ENCODE measurements at places on chromosomes 13 and 19.

GRCh38 chr13:64755961-64756360 is 2474.2 kb downstream of the PCDH9 start:
- DNase-seq: no peak

DNA sequence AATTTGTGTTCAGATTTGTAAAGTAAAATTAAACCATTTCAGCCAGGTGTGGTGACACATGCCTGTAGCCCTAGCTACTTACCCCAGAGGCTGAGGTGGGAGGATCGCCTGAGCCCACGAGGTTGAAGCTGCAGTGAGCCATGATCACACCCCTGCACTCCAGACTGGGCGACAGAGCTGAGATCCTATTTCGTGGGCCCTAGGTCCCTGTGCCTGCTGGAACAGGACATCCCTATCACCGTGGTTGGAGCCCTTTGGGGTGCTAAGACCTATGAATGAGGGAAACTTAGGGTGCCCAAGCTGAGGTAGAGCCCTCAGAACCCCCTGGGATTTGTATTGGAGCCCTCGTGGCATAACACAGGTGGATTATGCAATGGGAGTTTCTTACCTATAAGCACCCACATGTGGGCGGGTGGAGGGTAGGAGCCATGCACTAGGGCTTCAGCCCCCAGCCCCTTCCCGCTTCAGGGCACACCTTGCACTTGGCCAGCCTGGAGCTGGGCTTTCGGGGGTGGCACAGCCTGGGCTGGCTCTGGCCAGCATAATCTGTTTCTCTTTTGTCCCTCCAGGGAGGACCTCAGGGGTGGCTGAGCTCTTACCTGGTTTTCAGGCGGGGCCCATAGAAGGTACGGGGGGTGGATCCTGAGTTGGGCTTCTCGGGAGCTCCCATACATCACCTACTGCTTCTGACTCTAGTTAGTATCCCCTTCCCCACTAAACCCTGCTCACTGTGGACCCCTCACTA is 7.2 kb upstream of the USF2 start:
- DNase-seq: no peak

DNA sequence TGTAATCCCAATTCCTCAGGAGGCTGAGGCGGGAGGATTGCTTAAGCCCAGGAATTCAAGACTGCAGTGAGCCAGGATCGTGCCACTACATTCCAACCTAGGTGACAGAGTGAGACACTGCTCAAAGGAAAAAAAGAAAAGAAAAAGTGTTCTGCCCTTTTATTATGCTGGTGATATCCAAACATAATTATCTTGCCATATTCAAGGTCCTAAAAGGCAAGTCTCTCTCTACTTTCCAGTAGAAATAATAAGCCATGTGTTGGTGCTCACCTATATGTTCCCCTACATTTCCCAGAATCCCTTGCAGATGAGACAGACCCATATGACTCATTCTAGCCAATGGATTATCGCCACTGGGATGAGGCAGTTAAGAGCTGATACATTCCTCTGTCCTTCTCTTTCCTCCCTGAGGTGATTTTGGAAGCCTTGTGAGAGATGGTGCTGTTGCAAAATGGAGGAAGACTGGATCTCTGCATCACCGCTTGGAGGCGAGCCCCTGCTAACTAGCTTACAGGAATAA is 58.3 kb upstream of the MRI1 start:
- no peak for DNase-seq

DNA sequence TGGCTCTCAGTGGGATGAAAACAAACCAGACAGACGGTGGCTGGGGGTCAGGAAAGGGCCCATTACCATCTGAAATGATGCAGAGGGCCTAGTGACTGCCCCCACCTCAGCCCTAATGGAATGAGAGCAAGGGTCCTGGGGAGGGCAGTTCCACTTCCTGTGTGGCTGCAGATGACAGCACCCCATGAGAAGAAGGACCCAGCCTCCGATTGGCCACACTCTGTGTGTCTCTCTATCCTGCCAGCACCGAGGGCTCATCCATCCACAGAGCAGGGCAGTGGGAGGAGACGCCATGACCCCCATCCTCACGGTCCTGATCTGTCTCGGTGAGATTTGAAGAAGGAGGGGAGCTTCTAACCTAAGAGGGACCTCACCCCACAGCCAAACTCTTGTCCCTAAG is 498 bp downstream of the LILRB1 start:
- DNase-seq: no peak

DNA sequence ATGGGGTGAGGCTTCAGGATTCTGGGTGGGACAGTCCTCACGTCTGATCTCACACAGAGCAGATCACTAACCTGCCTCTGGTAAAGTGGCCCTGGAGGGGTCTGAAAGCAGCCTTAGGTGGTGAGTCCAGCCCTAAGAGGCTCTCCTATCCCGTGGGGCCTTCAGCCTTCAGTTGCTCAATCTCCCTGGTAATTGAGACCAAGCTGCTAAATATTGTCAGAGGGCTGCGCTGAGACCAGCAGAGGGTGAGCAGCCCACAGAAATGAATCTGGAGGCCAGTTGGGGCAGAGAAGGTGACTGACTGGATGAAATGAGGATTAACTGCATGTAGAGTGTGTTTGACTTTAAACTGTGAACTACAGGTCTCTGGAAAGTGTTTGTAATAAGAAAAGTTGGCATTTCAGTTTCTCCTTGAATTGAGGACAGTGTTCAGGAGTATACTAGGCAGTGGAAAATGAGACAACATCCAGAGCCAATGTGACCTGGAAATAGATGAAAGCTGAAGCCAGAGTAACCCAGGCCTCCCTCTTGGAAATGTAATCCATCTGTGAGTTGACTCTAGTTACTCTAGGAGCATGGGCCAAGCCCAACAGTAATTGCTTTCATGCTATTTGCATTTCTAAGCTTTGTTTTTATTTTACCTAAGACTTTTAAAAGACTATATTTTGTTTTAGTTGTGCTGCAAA is 14.3 kb upstream of the HSPH1 start:
- DNase-seq: no peak

- no peak for DNase-seq
Measured at GRCh38 chr19:2132731-2133490, 18.5 kb downstream of the AP3D1 start.

DNA sequence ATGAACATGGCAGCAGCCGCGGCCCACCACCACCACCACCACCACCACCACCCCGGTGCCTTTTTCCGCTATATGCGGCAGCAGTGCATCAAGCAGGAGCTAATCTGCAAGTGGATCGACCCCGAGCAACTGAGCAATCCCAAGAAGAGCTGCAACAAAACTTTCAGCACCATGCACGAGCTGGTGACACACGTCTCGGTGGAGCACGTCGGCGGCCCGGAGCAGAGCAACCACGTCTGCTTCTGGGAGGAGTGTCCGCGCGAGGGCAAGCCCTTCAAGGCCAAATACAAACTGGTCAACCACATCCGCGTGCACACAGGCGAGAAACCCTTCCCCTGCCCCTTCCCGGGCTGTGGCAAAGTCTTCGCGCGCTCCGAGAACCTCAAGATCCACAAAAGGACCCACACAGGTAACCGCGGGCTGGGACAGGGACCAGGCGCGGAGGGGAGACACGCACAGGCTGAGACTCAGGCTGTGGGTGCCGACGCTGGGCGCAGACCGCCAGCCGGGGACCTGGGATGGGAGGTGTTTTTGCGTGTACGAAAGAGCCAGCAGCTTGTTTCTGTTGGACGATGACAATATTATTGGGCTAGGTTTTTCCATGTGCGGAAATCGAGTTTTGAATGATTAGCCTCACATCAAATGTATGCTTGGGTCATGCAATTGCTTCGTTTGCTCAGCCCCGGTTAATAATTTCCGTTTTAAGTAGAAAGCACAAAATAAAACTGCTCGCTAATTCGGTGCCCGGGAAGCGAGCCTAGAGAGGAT is 1.3 kb downstream of the ZIC2 start:
- DNase-seq: no peak

DNA sequence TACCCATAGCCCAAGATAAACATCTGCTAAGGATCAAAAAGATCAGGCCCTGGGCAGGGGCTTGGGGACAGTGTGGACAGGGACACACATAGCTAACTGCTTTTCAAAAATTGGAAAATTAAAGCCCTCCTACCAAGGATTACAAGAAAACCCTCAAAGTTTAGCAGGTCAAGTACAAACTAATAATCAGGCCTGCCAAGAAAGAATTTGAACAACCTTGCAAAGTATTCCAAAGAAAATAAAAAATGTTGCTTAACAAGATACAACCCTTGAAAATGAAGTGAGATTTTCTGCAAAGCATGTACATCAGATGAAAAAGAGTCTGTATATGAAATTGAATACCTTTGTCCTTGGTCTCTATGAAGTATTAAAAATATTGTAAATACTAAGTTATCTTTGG is 67.3 kb downstream of the KLF12 start:
- no peak for DNase-seq

GRCh38 chr19:27672309-27673047 is 1540.5 kb downstream of the UQCRFS1 start:
- no peak for DNase-seq

DNA sequence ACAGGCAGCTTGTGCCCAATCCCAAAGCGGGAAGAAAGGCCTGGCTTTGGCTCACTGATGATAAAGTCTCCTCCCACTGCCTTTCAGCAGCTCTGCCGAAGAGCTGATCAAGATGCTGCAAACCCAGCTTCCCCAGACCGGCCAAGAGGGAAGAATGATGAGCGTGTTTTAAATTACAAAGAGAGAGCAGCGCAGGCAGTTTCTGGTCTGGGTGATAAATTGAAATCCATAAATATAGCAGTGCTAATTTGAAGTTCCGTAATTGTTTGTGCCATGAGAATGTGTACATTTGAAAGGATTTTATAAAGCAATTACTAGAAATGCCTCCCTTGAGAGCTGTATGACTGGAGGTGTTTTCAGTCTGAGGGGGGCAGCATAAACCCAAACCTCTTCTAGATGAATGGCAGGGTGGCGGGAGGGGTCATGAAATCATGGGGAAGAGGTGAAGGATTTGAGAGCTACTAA is 171.8 kb downstream of the STK24 start:
- DNase-seq: no peak

GRCh38 chr13:111161601-111162600 is 46.8 kb downstream of the ARHGEF7 start:
- DNase-seq: no peak

- no peak for DNase-seq
Measured at GRCh38 chr13:29937841-29938240, 87.4 kb upstream of the UBL3 start.

- DNase-seq: no peak
Measured at GRCh38 chr19:2974342-2975041, 2.9 kb upstream of the TLE6 start.

GRCh38 chr19:1540365-1540925 is 16.6 kb downstream of the PLK5 start:
- DNase-seq: no peak

- no peak for DNase-seq
Measured at GRCh38 chr19:2711172-2711874, 8.8 kb upstream of the GNG7 start.

GRCh38 chr13:74289861-74290773 is 155.9 kb upstream of the KLF12 start:
- DNase-seq: no peak

DNA sequence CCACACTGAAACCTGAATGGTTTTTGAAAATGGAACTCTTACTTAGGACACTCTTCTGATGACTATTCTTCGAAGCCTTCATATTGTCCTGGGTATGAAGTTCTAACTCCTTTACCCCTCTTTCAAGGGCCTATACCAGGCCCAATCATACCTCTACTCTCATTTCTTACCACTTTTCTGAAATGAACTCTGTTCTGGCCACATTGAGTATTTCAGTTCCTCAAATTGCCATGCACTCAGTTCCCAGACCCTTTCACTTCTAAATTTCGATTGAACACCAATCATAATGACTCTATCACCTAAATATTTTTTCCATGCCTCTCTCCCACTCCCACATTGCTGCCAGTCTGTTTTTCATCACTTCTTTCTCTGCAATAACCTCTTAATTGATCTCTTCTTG is 53.7 kb downstream of the LACC1 start:
- DNase-seq: no peak

- DNase-seq: no peak
Measured at GRCh38 chr13:20217168-20217567, 15.0 kb downstream of the GJB6 start.

GRCh38 chr19:58555920-58556621 is 1.2 kb upstream of the CHMP2A start:
- no peak for DNase-seq

DNA sequence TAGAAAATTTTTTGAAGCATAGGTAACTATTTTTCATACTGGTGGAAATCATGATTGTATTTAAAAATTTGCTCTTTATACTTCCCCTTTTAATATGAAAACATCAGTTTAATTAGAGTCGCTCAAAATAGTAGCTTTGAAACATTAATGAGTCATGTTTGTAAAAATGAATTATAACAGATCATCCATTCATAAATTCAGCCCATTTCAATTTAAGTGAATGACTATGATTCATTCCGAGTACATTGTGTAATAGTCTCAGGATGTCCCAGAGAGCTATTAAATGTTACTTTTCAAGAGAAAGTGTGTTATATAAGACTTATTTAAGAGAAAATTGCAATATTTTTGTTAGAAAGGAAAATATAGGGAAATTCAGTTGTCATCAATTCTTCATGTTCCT is 111.0 kb downstream of the FNDC3A start:
- DNase-seq: no peak

- DNase-seq: no peak
Measured at GRCh38 chr13:41354416-41354815, 43.3 kb downstream of the NAA16 start.

DNA sequence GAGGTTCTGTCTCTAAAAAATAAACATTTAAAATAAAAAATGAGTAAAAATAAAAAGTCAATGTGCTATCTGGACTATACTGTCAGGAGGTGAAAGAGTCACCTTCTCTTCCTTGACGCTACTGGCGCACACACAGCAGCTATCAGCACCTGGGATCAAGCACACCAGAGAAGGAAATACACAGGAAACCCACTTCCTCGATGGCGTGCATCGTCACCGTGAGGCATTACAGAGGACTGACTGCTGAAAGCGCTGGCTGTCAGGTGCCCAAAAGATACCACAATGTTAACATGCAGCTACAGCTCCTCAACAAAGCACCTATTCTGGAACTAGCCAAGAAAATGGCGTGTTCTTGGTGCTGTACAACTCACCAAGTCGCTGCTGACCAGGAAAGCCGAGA is 6.1 kb downstream of the SLC35E1 start:
- no peak for DNase-seq

DNA sequence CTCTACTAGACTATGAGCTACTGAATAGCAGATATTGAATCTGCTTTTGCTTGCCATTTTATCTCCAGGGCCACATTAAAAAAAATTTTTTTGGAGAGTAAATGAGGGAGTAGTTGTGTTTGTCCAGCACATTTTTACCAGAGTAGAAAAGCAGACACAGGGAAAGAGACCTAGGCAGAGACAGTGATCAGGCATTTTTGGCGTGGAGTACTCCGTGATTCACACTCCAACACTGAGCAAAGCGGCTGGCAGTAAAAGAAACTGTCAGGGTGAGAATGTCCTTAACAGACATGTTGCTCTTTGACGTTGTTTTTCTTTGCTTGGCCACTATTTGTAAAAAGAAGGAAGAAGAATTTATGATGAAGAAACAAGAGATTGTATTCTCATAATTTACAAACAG is 304.0 kb downstream of the TDRD3 start:
- DNase-seq: no peak

Data from stimulated activated CD4-positive, alpha-beta T cell treated with anti-CD3 and anti-CD28 coated beads, Interleukin-12 subunit alpha, Interleukin-12 subunit beta, amount 100 ng/mL, for 24 hours (primary cell).